ENCODE measurements at places on chromosomes 1 and 21.

DNA sequence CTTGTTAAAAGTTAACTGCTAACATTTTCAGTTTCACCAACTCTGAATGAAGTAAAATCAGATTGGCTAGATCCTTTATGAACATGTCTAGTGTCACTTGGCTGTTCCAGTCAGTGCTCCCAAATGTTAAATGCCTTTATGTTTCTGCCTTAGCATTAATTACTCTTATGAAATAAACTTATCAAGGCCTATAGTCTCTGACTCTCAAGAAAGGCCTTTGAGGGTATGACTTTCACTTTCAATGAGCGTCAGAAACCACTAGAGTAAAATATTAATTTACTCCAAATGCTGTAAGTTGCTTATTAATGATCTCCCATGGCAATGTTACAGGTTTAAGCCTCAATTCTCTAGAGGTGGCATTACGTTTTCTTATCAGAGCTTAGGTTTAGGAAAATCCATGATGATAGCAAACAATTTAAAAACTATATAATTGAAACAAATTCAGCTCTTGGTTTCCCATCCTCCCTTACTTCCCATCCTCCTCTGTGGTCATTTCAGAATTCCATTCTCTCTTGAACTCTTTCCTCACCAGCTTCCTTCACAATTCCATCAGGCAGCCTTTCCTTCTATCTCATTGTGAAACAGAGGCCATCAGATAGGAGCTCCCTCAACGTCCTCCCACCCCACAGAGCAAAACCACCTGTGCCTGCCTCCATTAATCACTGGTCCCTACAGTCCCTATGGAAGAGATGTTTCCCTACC is 108.6 kb upstream of the COP1 start:
- H3K4me1 ChIP-seq: no peaks in the 10 kb centered on the region
- no peak overlapping the region for H3K27ac ChIP-seq
- no peak overlapping the region for H3K4me3 ChIP-seq
- DNase-seq: no peak

DNA sequence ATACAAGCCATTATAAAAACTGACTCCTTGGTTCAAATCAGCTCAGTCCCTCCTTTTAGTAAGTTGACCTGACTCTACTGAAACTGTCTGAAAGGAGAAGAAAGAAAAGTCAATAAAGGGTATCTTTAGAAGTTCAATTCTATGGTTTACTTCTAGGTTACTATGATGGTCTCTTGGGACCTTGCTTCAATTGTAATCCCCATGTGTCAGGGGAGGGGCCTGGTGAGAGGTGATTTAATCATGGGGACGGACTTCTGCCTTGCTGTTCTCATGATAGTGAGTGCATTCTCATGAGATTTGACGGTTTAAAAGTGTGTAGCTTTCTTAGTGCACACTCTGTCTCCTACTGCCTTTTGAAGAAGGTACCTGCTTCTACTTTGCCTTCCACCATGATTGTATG is 31.7 kb upstream of the FNBP1L start:
- H3K4me1 ChIP-seq: no peaks in the 10 kb centered on the region
- no peaks in the 10 kb centered on the region for H3K27me3 ChIP-seq
- no peak for DNase-seq
- H3K4me3 ChIP-seq: no peak overlapping the region

- no peaks in the 10 kb centered on the region for H3K4me1 ChIP-seq
- no peaks in the 10 kb centered on the region for H3K27me3 ChIP-seq
- no peaks in the 10 kb centered on the region for H3K36me3 ChIP-seq
- H3K27ac ChIP-seq: no peak overlapping the region
Observed at GRCh38 chr1:75901371-75901770, 30.8 kb downstream of the ASB17 start.

DNA sequence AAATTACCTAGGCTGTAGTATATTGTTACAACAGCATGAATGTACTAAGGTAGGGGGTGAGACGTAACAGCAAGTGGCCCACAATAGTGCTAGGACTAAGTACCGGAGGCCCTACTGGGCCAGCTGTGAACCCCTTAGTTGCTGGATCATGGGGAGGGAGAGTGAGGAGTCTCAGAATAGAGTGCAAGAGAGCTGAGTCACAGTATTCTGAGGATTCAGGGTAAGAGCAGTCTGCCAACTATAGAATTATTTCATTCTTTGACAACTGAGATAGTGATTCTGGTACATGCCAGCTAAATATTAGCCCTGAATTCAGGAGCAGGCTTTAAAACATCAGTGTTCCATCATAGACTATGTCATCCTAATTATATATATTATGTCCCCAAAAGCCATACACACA is 218.7 kb downstream of the TM2D1 start:
- H3K4me1 ChIP-seq: no peaks in the 10 kb centered on the region
- no peak overlapping the region for H3K27ac ChIP-seq
- H3K27me3 ChIP-seq: no peaks in the 10 kb centered on the region
- no peaks in the 10 kb centered on the region for H3K36me3 ChIP-seq
- DNase-seq: no peak

- no peaks in the 10 kb centered on the region for H3K36me3 ChIP-seq
- no peaks in the 10 kb centered on the region for H3K27me3 ChIP-seq
- no peaks in the 10 kb centered on the region for H3K4me1 ChIP-seq
- no peak for DNase-seq
- peak overlapping the region; percentile 26 for H3K27ac ChIP-seq
- H3K4me3 ChIP-seq: no peak overlapping the region
Observed at GRCh38 chr1:87794788-87795614, 466.3 kb downstream of the LMO4 start.

DNA sequence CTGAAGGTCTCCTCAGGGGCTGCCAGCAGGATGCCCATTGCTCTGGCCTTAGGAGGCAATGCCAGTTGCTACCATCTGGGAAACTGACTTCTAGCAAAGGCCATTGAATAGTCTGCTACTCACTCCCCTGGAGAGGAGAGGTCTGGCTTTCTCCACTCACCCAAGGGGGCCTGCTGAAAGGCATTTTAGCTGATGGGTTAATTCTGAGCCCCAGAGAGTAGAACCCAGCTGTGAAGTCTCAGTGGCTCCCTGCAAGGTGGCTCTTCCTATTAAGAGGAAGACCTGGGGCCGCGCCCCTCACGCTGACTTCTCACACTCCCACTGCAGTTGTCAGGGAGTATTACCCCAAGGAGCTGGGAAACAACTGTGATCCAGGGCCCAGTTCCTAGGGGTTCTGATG is 213.3 kb upstream of the GALNT2 start:
- no peak overlapping the region for H3K27ac ChIP-seq
- DNase-seq: no peak
- H3K36me3 ChIP-seq: no peaks in the 10 kb centered on the region

- H3K27me3 ChIP-seq: no peaks in the 10 kb centered on the region
- no peak for DNase-seq
- H3K36me3 ChIP-seq: no peaks in the 10 kb centered on the region
- H3K27ac ChIP-seq: no peak overlapping the region
- no peaks in the 10 kb centered on the region for H3K4me1 ChIP-seq
Observed at GRCh38 chr1:223825767-223826748, 19.7 kb downstream of the TP53BP2 start.

DNA sequence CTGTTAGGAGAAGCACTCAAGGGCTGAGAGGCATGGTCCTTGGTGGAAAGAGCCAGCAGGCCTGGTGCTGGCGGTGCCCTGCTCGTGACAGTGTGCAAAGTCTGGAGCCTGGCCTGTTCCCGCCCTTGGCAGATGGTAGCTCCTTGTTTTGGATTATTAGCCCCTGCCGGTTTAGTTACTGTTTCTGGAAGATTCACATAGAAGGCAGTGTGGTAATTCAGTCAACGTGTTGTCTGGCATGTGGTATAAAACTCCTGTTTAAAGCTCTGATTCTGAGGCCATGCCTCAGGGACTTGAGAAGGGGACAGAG is 6.8 kb downstream of the PKNOX1 start:
- peaks cover 8% of the 10 kb centered on the region for H3K4me1 ChIP-seq
- DNase-seq: no peak
- H3K36me3 ChIP-seq: no peaks in the 10 kb centered on the region
- H3K4me3 ChIP-seq: no peak overlapping the region

DNA sequence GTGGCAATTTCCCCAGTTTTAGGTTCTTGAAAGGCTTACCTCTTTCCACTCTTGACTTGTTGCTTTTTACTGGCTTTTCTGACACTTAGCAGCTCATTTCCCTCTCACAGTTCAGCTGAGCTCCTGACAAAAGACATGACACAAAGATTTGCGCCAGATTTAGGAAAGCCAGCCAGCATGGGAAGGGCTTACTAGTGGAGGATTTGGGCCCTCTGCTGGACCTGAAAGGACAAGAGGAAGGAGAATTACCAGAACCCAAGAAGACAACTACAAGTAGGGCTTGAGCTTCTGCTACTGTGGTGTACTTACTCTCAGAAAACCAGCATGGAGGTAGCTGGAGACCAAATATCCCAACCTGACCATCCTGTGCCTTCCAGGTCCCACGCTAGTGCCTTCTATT is 784.5 kb downstream of the BRINP3 start:
- no peaks in the 10 kb centered on the region for H3K36me3 ChIP-seq
- H3K27me3 ChIP-seq: no peaks in the 10 kb centered on the region
- no peak for DNase-seq
- no peak overlapping the region for H3K4me3 ChIP-seq
- H3K4me1 ChIP-seq: no peaks in the 10 kb centered on the region
